ENCODE measurements at places on chromosomes 12 and 14.

GRCh38 chr14:34605461-34605860, 24.5 kb downstream of the SNX6 start:
- DNase-seq, result no peak

DNA sequence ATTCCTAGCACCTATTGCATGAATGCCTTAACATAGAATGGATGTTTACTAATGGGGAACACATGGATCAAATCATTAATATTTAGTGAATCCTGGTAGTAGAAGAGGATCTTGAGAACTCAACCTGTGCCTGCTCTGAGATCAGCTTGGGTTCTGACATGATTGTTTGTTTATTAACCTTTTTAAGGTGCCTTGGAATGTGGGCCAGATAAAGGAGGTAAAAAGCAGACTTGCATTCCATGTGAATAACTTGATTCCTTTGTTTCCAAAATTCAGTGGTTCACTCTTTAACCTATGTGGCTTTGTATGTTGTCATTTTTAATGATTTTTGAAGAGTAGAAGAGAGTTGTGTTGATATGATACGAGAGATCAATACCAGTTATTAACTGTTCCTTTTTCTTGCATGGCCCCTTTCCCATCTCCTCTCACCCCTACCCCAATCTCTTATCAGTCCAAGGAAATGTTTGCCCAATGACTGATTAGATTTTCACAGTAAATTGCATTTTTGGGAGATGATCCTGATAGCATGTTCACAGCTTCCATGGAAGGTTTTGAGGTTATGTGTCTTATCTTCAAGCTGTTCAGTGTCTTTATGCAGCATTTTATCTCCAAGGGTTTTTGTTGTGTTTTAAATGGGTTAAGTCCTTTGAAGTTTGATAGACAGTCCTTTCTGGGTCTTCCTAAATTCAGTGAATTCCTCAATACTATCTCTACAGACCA, 193.7 kb upstream of the FRMD6 start:
- DNase-seq, result no peak

DNA sequence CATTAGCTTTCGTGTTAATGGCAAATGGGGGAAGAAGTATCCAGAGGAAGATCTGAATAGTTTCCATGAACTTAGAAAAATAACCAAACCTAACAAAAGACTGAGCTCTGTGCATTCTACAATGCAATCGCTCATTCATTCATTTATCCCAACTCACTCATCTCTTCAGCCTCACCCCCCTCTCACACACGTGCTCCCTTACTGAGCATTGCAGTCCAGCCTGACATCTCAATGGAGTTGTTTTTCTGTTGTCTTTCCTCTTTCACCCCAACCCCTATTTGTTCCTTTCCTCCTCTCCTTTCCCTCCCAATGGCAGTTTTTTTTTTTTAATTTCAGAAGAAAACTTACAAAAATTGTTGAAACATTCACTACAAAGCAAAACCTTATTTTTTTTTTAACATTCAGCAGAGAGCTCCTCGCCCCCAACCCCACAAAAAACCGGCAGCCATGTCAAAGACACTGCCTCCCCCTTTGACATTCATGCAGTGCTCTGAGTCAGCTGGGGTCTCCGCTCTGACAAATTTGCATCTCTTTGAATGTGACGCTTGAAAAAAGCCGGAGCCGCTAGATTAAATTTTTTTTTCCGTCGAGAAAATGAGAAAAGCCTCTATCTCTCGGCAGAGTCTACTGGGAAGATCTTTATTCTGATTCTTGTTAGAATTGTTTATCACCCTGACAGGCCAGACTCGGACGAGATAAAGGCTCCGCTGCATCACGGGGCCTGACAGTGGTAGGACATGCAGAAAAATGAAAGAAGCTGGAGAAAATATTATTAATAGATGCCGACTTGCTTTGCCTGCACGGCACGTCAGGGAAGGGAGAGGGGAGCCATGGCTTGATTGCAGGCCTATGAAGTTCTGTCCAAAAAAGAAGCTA, 775.6 kb downstream of the VRK1 start:
- no peak for DNase-seq

DNA sequence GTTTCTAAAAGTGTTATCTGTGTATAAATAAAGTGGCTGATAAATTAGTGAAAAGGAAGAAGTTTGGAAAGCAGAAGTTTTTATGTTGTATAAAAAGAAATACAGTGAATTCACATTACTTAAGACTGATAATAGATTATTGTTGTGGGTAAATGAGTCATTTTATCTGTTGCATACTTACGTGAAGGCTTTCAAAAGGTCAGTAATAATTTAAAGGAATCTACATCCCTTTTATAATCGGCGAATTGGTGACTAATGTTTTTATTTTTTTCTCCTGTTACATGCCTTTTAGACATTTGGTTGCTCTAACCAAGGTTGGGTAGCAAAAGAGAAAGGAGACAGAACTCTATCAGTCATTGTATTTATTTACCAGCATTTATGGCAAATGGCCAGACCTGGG, 155.9 kb downstream of the SLC41A2 start:
- no peak for DNase-seq

DNA sequence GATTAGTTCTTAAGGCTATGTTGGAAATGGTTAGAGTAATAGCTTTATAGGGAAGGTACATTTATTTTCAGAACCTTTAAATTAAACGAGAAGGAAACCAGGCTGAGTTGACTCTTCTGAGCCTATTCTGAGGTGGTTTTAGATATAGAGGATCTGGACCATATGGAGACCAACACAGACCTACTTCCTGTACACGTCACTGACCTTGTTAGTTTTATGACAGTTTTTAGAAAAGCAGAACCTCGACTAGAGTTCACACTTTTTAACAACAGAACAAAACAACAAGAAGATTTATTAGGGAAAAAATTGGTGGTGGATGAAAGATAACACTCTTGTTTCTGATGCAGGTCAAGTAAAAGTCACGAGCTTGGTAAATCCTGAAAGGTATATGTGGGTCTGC, 107.1 kb downstream of the NPAS3 start:
- no peak for DNase-seq

GRCh38 chr12:17017402-17017801, 411.4 kb upstream of the LMO3 start:
- DNase-seq, result no peak

GRCh38 chr12:6923851-6924250, 3.9 kb upstream of the ATN1 start:
- no peak for DNase-seq

DNA sequence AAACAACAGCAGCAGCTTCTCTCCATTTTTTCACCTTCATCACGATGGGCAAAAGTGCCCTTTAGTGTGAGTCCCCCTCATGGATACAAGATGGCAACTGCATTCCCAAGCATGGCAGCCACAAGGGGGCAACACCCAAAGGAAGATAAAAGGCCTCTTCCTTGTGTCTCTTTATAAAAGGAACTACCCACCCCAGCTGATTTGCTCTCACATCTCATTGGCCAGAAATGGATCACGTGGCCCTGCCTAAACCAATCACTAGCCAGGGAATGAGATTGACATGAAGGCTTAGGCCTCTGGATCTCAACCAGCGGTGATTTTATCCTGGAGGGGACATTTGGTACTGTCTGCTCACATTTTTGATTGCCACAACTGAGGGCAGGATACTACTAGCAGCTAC, 21.9 kb upstream of the IFT81 start:
- no peak for DNase-seq

DNA sequence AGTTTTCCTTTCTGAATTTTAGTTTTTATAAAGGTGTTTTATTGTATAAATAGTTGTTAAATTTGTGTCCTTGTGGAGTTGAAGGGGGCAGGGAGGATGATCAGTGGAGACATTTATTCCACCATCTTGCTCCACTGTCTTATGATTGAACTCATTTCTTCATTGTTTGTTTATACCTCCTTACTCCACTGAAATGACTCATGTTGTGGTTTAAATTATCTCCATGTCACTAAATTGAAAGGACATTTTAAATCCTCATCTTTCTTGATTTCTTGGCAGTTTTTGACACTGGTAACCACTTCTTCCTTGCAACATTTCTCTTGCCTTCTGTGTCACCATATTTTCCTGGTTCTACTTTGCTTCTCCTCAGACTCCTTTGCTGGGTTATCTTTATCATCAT, 23.6 kb upstream of the FERMT2 start:
- DNase-seq, result no peak

- DNase-seq, result no peak
These were observed 37.6 kb upstream of the SMOC1 start for GRCh38 chr14:69841656-69842055.

GRCh38 chr14:52044791-52045522, 23.9 kb downstream of the NID2 start:
- DNase-seq, result no peak

DNA sequence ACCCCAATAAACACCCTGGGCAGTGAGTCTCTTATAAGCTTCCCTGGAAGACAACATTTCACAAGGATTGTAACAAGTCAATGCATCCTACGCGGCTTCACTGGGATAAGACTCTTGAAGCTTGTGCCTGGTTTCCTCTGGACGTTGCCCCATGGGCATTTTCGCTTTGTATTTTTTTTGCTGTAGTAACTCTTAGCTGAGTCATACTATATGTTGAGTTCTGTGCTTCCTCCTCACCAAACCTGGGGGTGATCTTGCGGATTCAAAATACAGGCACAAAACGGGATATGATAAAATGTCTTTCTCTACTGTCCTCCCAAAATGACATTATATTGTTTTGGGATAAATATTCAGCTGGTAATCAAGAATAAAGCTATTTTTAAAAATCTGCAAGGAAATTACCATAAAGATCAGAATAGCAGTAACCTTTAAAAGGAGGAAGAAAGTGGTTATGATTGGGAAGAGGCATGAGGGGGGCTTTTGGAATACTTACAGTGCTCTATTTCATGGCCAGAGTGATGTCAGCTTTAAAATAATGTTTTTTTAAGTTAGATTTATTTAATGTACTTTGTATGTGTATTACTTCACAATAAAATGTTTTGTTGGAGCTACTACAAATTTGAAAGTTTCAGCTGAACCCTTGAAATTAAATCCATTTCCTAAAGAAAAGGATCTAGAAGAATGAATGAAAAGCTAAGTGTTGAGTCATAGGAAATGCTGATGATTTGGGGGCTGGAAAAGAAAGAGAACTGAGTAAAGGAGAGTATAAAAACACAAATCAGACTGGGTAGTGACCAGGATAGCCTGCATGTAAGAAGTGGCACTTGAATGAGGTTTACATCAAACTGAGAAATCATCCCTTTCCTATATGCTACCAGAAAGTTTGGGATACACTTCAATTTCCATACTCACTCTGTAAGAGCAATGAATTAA, 14.7 kb downstream of the BTBD7 start:
- no peak for DNase-seq

- no peak for DNase-seq
These were observed 91.2 kb downstream of the RCOR1 start for GRCh38 chr14:102683399-102684297.

GRCh38 chr12:24845615-24846014, 103.3 kb downstream of the BCAT1 start:
- no peak for DNase-seq

DNA sequence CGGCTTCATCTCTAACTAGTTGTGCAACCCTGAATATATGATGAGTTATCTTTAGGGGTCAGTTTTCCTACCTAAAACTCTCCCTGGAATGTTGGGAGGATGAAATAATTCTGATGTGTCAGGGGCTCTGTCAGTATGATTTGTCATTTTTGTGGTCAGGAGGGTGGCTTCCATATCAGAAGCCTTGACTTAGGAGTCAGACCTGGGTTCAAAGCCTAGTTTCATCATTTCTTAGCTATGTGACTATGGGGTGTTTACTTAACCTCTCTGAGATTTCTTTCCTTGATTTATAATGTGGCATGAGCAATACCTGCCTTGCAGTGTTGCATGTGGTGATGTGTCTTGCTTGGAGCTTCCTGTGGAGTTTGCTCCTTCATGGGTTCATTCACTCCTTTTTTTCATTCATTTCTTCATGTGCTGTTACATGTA, 146.8 kb downstream of the CHST11 start:
- no peak for DNase-seq

- no peak for DNase-seq
These were observed 51.3 kb downstream of the AMN start for GRCh38 chr14:102973706-102974285.

GRCh38 chr14:31510222-31510621, 22.4 kb upstream of the GPR33 start:
- DNase-seq, result no peak

- DNase-seq, result no peak
These were observed 95.5 kb upstream of the FAR2 start for GRCh38 chr12:29053567-29053966.

DNA sequence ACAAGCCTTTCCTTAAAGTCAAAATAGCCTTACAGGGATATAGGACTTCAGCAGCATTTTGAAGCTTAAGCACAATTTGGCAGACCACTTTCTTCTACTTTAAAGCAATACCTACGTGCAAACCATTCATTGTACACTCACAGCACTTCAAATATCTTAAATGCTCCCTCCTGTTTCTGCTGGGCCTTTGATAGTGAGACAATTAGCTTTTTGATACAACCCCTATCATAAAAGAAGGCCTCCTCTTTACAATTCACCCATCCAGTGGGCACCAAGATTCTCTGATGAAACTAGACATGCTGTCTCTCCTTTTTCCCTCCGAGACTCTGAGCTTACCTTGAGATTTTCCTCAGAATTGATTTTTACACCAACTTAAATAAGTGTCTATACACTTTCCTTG, 157.5 kb upstream of the FAR2 start:
- DNase-seq, result no peak

GRCh38 chr14:88386256-88386794, 868 bp downstream of the SPATA7 start:
- DNase-seq, result no peak

GRCh38 chr12:22250762-22251161, 83.7 kb downstream of the ST8SIA1 start:
- DNase-seq, result no peak

- DNase-seq, result no peak
These were observed 157.7 kb downstream of the TTC7B start for GRCh38 chr14:90658541-90658967.

DNA sequence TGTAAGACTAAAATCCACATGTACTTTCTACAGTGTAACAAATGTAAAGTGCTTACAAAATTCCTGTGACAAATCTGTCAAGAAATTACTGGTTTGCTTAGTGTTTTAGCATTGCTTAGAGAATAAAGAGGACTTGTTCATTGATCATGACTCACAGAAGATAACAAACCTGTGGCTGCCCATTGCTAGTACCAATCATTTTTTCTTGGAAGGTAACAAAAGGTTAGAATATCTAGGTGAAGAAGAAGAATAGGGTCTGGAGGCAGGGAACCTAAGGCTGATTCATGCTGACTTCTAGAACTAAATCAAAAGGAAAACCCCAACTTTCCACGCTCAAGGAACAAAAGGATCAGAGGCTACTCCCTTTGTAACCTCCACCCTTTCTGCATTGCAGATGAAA, 232.7 kb upstream of the ABCD2 start:
- DNase-seq, result no peak

GRCh38 chr14:39762576-39763401, 330.6 kb upstream of the FBXO33 start:
- no peak for DNase-seq

DNA sequence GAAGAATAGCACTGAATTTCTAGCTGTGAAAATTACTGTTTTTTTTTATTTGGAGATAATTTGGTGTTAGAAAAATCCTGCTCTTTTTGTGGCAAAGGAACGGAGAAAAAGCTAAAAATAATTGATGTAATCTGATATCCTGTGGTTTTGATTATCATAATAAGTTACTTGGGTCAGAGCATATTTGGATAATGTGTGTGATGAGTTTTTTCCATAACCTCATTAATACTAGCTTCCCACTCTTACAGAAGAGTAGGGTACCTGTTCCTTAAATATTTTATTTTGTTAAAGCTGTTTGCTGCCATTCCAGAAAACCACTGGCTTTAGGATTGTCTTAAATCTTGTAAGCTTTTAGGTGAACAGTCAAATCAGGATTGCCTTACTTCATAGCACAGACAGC, 4.7 kb downstream of the PSMC6 start:
- DNase-seq, result no peak

Measured in GOT3 (cell line).